IPS DF 6.9 (cell line): ENCODE measurements at places on chromosomes 12 and 14.

GRCh38 chr12:106195621-106196027, 52.2 kb downstream of the CKAP4 start:
- DNase-seq, result no peak

DNA sequence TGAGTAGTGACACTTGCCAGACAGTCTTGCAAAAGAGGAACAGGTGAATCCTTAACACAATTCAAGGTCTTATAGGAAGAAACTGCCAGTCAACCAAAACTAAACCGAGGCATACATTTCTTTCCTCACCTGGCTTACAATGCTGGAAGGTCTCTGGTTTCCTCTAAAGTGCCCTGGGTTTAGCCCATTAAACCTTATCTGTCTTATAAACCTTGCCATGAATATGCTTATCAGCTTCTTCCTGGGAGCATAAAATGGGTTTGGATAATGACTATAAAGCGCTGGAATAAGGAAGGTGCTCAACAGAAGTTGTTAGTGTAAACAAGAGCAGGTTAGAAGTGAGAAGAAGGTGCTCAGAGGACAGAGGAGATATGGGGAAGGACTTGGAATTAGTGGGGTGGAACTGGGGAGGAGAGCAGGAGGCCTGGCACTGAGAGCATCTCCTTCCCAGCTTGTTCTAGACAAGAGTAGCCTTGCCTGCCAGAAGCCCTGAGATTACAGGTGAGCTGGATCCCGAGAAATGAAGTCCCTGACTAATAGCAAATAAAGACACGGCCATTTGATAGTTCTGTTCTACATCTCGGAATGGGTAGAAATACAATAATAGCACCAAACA, 14.1 kb upstream of the GPRC5A start:
- DNase-seq, result no peak

DNA sequence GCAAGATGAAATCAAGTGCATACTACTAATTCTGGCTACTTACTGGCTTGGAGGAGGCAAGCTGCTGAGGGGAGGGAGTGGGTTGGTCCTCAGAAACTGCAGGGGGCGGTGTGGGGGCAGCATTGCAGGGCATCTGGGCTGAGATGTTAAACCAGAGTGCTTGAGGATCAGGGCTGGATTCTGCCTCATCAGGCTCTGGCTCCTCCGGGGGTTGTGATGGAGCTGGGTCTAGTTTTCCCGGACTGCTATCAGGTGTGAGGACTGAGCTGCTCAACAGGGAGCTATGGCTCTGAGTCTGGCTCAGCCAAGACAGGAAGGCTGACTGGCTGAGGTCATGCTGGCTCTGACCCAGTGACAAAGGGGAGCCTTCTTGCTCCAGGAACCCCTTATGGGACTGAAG, 28.6 kb downstream of the BAZ2A start:
- DNase-seq, result no peak

DNA sequence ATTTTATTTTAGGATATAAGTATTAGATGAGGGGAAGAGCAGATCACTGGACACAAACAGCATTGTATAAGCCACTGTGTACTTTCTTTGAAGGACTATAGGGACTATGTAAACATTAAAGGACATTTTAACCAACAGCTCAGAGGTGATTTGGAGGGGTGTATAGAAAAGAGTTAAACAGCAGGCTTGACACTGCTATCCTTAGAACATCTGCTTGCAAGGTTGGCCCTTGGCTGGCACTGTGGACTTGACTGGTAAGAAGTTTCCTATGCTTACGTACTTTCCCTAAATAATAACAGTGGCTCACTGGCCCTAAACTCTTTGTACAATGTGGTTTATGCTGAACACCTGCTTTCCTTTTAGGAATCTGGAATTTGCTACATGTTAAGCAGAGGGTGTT, 28.7 kb downstream of the ZFYVE26 start:
- DNase-seq, result no peak

DNA sequence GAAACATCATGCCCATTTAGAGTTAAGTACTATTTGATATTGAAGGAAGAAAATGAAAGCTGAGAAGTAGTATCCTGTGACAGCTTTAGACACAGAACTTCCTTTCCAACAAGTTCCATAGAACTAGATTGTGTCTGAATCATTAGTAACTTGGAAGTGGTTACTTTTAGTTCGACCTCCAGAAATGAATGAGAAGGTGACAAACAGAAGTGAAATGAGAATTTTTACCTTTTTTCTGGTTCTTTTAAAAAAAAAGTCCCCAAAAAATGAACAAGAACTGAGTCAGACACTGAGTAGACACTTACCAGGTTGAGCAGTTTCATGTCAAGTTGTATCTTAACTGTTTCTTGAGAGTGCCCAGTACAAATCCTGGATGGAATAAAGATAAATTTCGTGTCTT, 3.0 kb downstream of the ATP6V0A2 start:
- no peak for DNase-seq

- DNase-seq, result no peak
These were observed 89.2 kb downstream of the OTOGL start for GRCh38 chr12:80188576-80188975.

DNA sequence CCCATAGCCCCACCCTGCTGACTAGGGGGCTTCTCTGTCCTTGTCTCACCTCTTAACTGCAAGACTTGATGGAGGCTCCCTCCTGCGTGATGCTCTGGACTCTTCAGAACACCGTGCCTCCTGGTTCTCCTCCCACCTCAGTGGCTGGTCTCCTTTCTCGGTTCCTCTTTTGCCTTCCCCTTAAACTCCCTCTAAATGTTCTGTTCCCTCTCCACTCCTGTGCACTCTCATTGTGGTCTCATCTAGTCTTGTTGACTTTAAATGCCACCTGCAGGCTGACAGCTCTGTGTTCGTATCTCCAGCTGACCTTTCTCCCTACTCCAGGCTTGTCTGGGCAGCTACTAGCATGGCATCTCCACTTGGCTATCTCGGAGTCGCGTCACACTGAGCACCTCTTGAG, 28.3 kb downstream of the DYNC1H1 start:
- no peak for DNase-seq

- no peak for DNase-seq
These were observed 151.9 kb upstream of the NOS1 start for GRCh38 chr12:117513353-117513752.

DNA sequence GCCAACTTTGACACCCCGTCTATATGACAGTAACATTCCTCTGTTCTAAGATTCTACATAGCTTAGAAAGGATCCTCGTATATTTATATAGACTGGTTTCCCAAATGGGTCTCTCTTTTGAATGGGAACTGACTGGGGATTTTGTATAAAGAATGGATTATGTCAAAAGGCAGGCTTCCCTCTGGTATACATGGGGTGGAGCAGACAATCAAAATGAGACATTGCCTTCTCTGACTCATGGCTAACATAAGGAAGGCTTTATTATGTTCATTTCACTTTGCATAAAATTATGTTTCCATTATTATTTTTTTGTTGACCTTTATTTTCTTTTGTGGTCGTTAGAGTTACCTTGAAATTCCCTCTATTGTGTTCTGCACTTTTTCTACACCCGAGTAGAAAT, 211.1 kb downstream of the ALG10B start:
- DNase-seq, result no peak

DNA sequence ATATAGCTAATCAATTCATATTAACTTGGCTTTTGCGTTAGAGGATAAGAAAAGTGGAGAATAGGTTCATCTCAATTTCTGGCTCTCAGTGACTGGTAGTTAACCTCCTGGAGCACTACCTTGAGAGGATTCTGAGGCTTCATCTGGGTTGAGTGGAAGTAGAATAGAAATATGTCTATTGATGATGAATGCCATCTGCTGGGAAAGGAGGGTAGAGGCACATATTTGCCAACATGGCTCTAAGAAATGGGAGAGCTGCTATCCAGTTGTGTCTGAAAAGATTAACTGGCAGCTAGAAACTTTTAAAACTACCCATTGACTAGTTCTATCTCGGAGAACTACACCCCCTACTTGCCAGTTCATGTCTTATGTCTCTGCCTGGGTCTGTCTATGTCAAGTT, 530.1 kb downstream of the NRXN3 start:
- DNase-seq, result no peak

DNA sequence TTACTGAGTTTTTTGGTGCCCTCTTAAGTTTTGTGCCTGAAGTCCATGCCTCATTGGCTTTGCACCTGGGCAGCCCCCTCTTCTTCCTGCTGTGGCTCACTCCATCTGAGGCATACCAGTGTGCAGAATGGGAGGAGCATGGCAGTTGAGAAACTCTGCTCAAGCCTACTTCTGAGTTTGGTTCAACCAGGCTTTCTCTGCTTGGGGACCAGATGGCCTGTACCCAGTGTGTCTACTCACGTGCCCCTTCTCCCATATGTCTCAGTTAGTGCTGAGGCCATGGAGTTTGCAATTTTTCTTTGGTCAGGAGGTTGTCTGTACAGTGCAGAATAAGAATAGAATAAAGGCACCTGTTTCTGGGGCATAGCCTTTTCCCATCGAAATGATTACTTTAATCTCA, 383.3 kb upstream of the DDHD1 start:
- no peak for DNase-seq

GRCh38 chr14:69468949-69469348, 15.6 kb upstream of the PLEKHD1 start:
- DNase-seq, result no peak

- DNase-seq, result no peak
These were observed 809 bp downstream of the AP1G2 start for GRCh38 chr14:23566778-23567185.

GRCh38 chr12:42819846-42820245, 230.3 kb upstream of the PRICKLE1 start:
- DNase-seq, result no peak

GRCh38 chr12:32211900-32212156, 105.2 kb downstream of the BICD1 start:
- DNase-seq, result no peak

DNA sequence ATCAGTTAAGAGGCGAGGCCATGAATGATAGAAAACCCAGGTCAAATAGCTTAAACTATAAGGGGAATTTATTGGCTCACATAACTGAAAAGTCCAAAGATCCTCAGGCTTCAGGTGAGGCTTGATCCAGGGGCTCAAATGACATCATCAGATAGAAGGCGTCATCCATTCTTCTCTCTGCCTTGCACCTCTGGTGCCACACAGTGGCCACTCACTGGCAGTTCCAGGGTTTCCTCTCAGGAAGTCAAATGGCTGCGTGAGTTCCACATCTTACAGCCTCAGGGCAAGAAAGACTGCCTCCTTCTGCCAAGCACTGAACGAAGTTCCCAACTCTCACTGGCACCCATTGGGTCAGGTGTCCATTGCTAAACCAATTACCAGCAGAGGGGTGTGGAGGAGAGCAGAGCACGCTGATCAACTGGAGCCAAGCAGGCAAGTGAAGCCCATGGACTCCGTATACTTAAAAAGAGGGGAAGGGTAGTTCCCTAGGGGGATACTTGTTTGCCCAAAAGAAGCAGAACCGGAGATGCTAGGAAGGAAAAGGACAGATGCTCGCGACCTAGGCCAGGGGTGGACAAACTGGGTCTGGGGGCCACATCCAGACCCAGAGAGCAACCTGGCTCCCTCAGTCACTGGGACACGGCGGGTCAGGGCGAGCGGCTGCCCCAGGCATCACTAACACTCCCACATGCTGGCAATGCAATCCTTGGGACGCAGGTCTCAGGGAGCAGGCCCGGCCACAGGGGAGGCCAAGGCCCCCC, 69.3 kb downstream of the SERPINA3 start:
- DNase-seq, result peak; percentile 43

DNA sequence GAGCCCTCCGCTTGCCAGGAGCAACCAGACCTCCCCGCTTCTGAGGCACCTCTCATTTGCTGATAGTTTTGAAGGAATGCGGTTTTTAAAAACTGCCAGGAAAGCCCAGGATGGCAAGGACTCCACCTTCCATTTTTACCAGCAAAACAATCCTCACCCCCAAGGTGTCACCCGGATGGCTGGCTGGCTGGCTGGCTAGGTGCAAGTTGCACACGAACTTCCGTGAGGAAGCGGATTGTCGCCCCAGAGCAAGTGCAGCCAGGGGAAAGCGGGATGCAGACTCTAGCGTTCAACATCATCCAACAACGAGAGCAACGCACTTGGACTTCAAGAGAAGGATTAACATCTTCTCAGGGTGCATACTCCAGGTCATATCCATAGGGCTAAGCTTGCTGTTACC, 125.4 kb downstream of the RIMBP2 start:
- no peak for DNase-seq

- no peak for DNase-seq
These were observed 836 bp downstream of the PTPN21 start for GRCh38 chr14:88553886-88554456.

GRCh38 chr12:43292699-43293098, 259.3 kb downstream of the ADAMTS20 start:
- no peak for DNase-seq

DNA sequence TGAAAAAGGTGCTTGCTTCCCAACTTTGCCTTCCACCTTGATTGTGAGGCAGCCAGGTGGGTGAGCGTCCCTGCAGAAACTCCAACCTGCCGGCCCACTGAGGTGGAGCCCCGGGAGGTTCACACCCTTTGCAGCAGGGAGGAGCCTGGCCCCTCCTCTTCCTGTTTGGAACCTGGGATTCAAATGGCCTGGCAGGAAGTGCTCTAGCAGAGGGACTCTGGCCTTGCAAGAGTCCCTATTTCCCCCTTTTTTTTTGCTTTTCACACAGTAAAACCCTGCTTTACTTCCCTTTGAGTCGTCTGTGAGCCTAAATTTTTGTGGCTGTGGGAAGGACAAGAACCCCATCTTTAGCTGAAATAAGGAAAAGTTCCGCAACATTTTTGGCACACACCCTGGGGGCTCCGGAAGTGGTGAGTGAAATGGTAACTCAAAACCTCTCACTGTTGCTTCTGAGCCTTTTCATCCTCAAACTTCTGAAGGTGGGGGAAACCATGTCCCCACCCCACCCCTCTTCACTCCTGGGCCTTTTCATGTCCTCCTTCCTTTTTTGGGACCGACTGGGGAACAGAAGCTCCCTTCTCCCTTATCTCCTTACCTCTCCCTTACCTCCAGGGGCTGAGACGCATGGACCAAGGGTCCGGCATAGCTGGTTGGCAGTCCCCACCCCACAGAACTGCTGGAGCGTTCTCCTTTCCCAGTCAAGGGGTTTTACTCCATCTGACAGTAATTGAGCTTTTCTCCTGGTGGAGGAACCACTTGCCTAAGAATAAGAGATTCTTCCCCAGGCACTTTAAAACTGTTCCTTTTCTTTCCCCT, 102.0 kb downstream of the KCNMB4 start:
- DNase-seq, result no peak

GRCh38 chr14:101473795-101474562, 87.3 kb upstream of the DIO3 start:
- DNase-seq, result no peak

GRCh38 chr14:75905147-75905904, 76.5 kb downstream of the TGFB3 start:
- no peak for DNase-seq

DNA sequence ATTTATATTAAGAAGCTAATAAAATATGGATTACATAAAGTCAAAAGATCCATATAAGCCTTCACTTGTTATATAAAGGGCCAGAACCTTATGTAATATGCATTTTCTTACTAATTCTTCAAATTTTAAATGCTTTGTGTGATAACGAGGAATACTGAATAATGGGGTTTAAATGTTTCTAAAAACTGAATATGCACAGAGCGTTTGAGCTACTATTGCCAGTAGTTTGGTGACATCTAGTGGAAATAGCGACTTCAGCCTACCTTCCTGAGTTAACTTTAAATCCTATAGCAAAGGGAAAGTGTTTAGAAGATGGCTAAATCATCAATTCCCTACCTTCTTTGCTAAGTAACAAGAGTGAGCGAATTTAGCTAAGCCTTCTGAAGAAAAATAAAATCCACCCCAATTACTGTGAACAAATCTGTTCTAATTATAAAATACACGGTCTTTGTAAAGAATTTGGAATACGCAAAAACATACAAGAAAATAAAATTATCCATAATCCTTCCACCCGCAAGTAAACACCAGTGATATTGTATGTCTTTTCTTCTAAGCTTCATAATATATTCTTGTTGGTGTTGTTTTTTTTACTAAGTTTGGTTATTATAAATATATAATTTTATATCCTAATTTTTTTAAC, 115.5 kb upstream of the G2E3 start:
- DNase-seq, result peak; percentile 9

GRCh38 chr14:32991691-32992090, 53.0 kb downstream of the NPAS3 start:
- DNase-seq, result no peak
